ENCODE measurements at places on chromosomes 1 and 21.

GRCh38 chr21:44935533-44935927 is 4.3 kb upstream of the SLX9 start:
- no peaks in the 10 kb centered on the region for H3K27me3 ChIP-seq
- H3K4me1 ChIP-seq: peaks cover 37% of the 10 kb centered on the region
- H3K4me3 ChIP-seq: no peak overlapping the region
- H3K36me3 ChIP-seq: no peaks in the 10 kb centered on the region

DNA sequence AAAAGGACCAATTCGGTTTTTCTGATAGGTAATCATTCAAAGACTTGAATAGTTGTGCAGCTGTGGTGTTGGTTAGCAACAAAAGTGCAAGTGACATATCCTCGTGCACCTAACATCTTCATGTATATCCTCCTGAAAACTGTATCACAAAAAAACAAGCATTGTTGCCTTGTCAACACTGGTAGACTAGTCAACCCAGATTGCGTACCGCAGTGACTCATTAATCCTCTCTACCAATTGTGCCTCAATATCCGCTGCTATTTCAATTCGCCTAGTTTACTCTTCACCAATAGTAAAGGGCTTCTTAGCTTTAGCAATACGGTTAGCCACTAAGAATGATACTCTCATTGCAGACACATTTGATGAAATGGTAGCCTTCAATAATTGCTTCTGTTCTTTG is 3.5 kb downstream of the HHAT start:
- DNase-seq: no peak
- no peaks in the 10 kb centered on the region for H3K36me3 ChIP-seq
- no peak overlapping the region for H3K4me3 ChIP-seq
- no peaks in the 10 kb centered on the region for H3K27me3 ChIP-seq
- peaks cover 26% of the 10 kb centered on the region for H3K4me1 ChIP-seq

- H3K36me3 ChIP-seq: no peaks in the 10 kb centered on the region
- no peak for DNase-seq
- H3K4me3 ChIP-seq: no peak overlapping the region
- no peaks in the 10 kb centered on the region for H3K27me3 ChIP-seq
- no peaks in the 10 kb centered on the region for H3K4me1 ChIP-seq
These were observed 145.9 kb downstream of the RYR2 start for GRCh38 chr1:237187842-237188241.

GRCh38 chr1:96214982-96215381 is 506.6 kb upstream of the PTBP2 start:
- no peaks in the 10 kb centered on the region for H3K36me3 ChIP-seq
- H3K4me3 ChIP-seq: no peak overlapping the region
- H3K27me3 ChIP-seq: no peaks in the 10 kb centered on the region
- no peaks in the 10 kb centered on the region for H3K4me1 ChIP-seq
- H3K27ac ChIP-seq: no peak overlapping the region

GRCh38 chr21:33302796-33303195 is 22.0 kb upstream of the IFNAR1 start:
- no peaks in the 10 kb centered on the region for H3K36me3 ChIP-seq
- DNase-seq: no peak
- peaks cover 60% of the 10 kb centered on the region for H3K4me1 ChIP-seq
- no peak overlapping the region for H3K27ac ChIP-seq
- H3K27me3 ChIP-seq: no peaks in the 10 kb centered on the region
